WTC11 (cell line): ENCODE measurements at places on chromosomes 16 and 17. TPM values are rescaled to one million over a fixed set of nuclear protein-coding genes. Genes with fewer than 3 reads are reported as not detected.
A peak's percentile ranks its signal among the peaks of the same experiment; 100 is the strongest.

Gene METTL16
- total RNA-seq: 45.9 to 54.1 TPM (median 51.1 TPM) in 3 replicates

DNA sequence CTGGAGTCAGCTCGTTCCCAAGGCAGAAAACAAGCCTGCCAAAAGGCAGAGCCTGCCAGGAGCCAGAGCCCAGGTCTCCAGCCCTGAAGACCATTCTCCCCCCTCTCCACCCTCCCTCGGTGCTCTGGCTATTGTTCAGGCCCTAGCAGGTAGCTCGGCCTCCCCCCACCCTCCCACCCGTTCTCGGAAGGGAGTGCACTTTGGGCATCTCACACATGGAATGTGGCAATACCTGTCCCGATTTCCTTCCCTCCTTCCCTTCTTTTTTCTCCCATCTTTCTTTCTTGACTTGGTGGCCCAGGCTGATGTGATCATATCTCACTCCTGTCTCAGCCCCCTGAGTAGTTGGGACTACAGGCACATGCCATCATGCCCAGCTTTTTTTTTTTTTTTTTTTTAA is 12.4 kb downstream of the CNGB1 start:
- H3K36me3 ChIP-seq: no peaks in the 10 kb centered on the region
- peaks cover 19% of the 10 kb centered on the region for H3K4me1 ChIP-seq
- no peak overlapping the region for H3K27ac ChIP-seq
- no peaks in the 10 kb centered on the region for H3K27me3 ChIP-seq

GRCh38 chr17:57557834-57558681 is 187.0 kb downstream of the CCDC182 start:
- H3K36me3 ChIP-seq: no peaks in the 10 kb centered on the region
- no peak for DNase-seq
- H3K27me3 ChIP-seq: no peaks in the 10 kb centered on the region
- no peak overlapping the region for H3K4me3 ChIP-seq
- H3K4me1 ChIP-seq: peaks cover 50% of the 10 kb centered on the region

Gene ATP2C2
- 2.4 to 4.3 TPM (median 2.8 TPM) in 3 replicates for total RNA-seq

Gene OTOP3
- total RNA-seq: not detected in 3 replicates

DNA sequence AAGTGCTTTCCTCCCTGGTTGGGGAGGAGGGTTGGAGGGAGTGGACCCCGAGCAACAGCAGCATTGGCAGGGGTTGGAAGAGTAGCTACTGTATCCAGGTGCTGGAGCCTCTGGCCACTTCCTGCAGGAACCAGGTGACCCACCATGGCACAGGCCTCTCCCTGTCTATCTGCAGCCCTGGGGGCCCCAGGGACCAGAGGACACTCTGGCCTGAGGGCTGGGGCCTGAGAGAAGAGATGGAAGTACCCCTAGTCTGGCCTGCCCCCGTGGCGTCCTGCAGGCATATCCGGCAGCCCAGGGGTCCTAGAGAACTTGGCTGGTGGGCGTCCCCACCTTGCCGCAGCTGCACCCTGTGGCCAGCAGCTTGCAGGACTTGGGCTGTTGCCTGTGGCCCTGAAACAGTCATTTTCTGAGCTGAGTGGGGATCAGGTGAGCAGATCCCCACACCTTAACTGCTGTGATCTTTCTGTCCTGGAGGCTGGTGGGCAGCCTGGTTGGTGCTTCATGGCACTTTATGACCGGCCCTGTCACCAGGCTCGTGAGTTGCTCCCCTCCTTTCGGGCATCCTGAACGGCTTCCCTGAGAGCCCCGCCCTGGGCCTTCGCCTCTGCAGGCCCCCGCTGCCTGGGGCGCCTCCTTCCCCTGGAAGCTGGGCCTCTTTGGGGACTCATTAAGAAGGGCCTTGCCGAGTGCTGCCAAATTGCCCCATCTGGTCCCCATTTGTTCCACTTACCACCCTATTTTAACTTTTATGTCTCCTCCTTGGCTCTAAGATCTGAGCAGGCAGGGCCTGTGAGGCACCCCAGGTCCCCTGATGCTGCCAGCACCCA is 298.6 kb downstream of the SEC14L1 start:
- H3K27me3 ChIP-seq: no peaks in the 10 kb centered on the region
- H3K4me1 ChIP-seq: peaks cover 53% of the 10 kb centered on the region
- H3K27ac ChIP-seq: peak overlapping the region; percentile 79
- H3K4me3 ChIP-seq: no peak overlapping the region

- no peak overlapping the region for H3K4me3 ChIP-seq
- no peak for DNase-seq
- no peaks in the 10 kb centered on the region for H3K27me3 ChIP-seq
- no peaks in the 10 kb centered on the region for H3K4me1 ChIP-seq
- peaks cover 31% of the 10 kb centered on the region for H3K36me3 ChIP-seq
Measured at GRCh38 chr16:68069511-68070248, 15.5 kb upstream of the NFATC3 start.

DNA sequence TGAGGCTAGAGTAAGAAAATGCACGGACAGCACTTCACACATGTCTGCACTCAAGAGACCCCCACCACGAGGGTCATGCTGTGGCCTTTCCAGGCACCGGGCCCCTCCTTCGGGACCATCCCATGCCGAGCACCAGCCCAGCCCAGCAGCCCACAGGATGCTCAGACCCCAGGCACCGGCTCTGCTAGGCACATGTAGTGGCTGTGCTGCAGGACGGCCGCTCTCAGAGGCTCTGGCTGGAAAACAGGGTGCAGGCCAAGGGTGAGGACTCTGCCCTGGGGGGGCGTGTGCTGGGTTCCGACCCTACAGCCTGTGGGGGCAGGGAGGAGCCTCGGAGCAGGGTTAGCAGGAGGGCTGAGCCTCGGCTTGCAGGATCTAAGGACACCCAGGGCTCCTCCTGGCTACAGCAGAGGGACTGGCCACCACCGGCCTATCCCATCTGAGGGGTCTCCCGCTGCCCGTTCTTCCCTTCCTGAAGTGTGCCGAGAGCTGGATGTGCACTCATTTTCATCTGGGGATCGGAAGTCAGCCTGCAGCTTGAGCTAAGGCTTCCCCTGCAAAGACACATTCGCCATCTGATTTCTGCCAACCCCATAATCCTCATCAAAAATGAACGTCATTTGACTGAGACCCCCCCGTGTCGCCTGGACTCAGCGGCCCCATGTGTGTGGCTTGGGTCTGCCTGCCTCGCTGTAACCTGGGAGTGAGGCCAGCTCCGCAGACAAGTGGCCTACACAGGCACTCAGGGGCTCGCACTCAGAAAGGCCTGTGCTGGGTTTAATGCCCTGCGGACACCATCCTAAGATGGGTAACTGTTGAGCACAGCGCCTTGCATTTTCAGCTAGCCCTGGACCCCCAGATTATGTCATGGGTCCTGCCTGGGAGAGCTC is 293.1 kb upstream of the FOXF1 start:
- H3K4me3 ChIP-seq: no peak overlapping the region
- H3K4me1 ChIP-seq: peaks cover 2% of the 10 kb centered on the region
- no peaks in the 10 kb centered on the region for H3K36me3 ChIP-seq

Gene MED31
- 10.6 to 12.3 TPM (median 11.4 TPM) in 3 replicates for total RNA-seq

Gene KIF19
- total RNA-seq: 0.44 to 0.80 TPM (median 0.60 TPM) in 3 replicates

DNA sequence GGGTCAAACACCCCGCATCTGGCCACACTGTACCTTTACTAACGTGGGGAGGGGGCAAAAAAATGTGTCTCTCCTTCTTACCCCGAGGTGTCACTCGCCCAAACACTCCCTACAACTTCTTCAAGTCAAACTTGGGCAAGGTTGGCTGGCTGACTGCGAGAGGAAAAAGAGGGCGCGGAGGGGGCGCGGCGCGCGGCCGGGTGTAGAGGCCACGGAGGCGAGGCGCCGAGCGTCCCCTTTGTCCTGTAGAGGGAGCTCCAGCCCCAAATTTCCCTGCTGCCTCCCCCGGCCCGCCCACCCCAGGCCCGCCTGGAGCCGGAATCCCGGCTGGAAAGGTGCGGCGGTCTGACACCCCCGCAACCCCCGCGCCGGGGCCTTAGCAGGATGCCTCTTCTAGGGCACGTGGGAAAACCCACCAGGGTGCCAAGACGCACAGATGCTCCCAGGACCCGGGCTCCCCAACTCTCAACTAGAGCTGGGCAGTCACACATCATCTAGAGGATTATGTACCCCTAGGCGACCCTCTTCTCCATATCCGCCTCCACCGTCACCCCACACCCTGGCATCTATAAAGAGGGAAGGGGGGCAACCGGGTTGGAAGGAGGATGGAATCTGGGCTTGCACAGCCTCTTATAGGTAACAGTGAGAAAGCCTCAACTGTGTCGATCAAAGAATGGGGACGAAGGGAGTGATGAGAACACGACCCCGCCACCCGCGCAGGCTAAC is 4.2 kb downstream of the IRX3 start:
- H3K27me3 ChIP-seq: peaks cover 90% of the 10 kb centered on the region
- H3K27ac ChIP-seq: no peak overlapping the region
- peak overlapping the region; percentile 72 for H3K4me3 ChIP-seq
- peak; percentile 79 for DNase-seq
- H3K4me1 ChIP-seq: peaks cover 37% of the 10 kb centered on the region
- no peaks in the 10 kb centered on the region for H3K36me3 ChIP-seq

Gene FBXW10B
- total RNA-seq: 0.14 to 0.33 TPM in 2 of 3 replicates, not detected in the other

DNA sequence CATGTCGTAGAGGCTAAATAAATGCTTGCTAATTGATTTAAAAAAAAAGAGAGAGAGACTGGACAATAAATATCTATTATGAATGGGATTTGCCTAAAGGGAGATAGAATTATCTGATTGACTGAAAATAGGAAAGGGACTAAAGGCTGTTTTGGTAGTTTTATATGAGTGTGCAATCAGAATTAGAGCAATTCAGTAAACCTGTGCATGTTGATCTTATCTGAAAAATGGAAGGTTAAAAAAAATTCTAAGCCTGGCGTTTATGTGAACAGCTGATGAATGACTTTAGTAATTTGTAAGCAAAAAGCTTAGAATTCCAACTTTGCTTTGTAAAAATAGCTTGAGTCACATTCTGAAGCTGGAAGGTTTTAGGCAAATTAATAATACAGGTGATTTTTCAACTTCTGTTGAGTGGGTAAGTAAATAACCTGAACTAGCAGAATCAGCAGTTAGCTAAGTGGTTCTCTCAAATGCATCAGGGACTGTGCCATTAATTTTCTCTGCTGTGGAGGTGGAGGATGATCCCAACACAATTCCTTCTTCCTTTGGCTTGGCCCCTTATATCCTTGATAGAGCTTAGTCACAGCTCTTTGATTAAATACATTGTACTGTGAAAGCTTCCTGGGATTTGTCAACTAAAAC is 254.4 kb downstream of the PHKB start:
- no peaks in the 10 kb centered on the region for H3K4me1 ChIP-seq
- H3K4me3 ChIP-seq: no peak overlapping the region
- H3K36me3 ChIP-seq: no peaks in the 10 kb centered on the region

GRCh38 chr16:48622456-48623303 is 12.7 kb upstream of the N4BP1 start:
- no peaks in the 10 kb centered on the region; the same call in 1 of the 2 replicates for H3K27me3 ChIP-seq
- peaks cover 10% of the 10 kb centered on the region for H3K4me1 ChIP-seq

GRCh38 chr17:80365001-80365965 is 49.7 kb upstream of the ENDOV start:
- no peaks in the 10 kb centered on the region for H3K27me3 ChIP-seq
- DNase-seq: no peak
- H3K36me3 ChIP-seq: peaks cover 71% of the 10 kb centered on the region
- H3K27ac ChIP-seq: no peak overlapping the region

DNA sequence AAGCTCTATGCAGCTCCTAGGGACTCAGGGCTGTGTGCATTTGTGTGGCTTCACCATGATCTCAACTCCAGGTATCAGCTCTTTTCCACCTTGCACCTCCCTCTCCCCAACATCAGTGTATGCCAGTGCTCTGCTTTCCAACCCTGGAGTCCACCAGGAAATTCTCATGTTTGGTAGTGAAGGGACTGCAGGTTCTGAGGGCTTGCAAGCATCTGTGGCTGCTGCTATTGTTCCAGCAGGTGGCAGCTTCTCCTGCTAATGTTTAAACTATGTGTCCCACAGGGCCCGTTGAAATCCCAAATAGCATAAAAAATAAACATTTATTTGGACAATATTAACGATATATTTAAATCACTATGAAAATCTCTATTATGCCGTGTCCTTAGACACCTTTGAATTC is 82.0 kb downstream of the RGS9 start:
- DNase-seq: no peak
- H3K4me1 ChIP-seq: no peaks in the 10 kb centered on the region
- H3K27me3 ChIP-seq: no peaks in the 10 kb centered on the region
- H3K36me3 ChIP-seq: no peaks in the 10 kb centered on the region
- no peak overlapping the region for H3K4me3 ChIP-seq

Gene PPP1R27
- total RNA-seq: not detected in 3 replicates

Gene VMO1
- 1.2 to 2.1 TPM (median 1.7 TPM) in 3 replicates for total RNA-seq

Gene AATF
- total RNA-seq: 48.9 to 61.0 TPM (median 49.8 TPM) in 3 replicates

- no peak overlapping the region for H3K27ac ChIP-seq
- H3K27me3 ChIP-seq: peaks cover 27% of the 10 kb centered on the region
- H3K36me3 ChIP-seq: no peaks in the 10 kb centered on the region
- DNase-seq: no peak
- H3K4me1 ChIP-seq: peaks cover 51% of the 10 kb centered on the region
Measured at GRCh38 chr17:32269377-32269776, 3.7 kb downstream of the RHBDL3 start.

DNA sequence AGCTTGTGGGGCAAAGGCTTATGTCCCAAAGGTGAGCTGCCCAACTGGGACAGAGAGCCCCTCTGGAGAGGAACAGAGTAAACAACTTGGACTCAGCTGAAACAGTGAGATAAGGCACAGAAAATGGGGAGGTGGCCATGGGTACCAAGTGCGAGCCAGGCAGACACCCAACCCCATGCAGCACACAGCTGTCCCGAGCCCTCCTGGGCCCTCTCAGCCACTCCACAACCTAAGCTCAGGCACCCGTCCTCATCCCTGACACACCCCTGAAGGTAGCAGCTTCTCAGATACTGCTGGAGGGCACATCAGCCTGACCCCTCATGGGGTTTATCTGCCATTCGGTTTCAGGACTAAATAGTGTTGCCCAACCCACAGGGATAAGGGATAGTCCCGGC is 4.8 kb upstream of the GFOD2 start:
- no peak for DNase-seq
- H3K4me3 ChIP-seq: no peak overlapping the region
- H3K27ac ChIP-seq: no peak overlapping the region
- H3K27me3 ChIP-seq: no peaks in the 10 kb centered on the region
- peaks cover 8% of the 10 kb centered on the region for H3K4me1 ChIP-seq
- H3K36me3 ChIP-seq: peaks cover 5% of the 10 kb centered on the region

Gene SLC5A10
- 0.09 TPM in 1 of 3 replicates, not detected in the others for total RNA-seq

Gene MMP28
- total RNA-seq: 0.22 TPM in 1 of 3 replicates, not detected in the others

GRCh38 chr17:78839762-78840529 is 668 bp downstream of the USP36 start:
- peaks cover 28% of the 10 kb centered on the region for H3K36me3 ChIP-seq
- peaks cover 21% of the 10 kb centered on the region for H3K4me1 ChIP-seq
- no peak for DNase-seq

Gene NUDT7
- 7.5 to 11.3 TPM (median 10.7 TPM) in 3 replicates for total RNA-seq

Gene CACNB1
- total RNA-seq: 11.2 to 17.0 TPM (median 11.9 TPM) in 3 replicates

Gene TMEM238L
- not detected in 3 replicates for total RNA-seq

Gene CLDN7
- total RNA-seq: 131 to 136 TPM (median 136 TPM) in 3 replicates

Gene CD300E
- total RNA-seq: not detected in 3 replicates

- H3K4me1 ChIP-seq: peaks cover 16% of the 10 kb centered on the region
- peaks cover 3% of the 10 kb centered on the region; the same call in 1 of the 2 replicates for H3K36me3 ChIP-seq
- no peak overlapping the region for H3K4me3 ChIP-seq
- H3K27ac ChIP-seq: no peak overlapping the region
Measured at GRCh38 chr16:64919929-64920607, 201.8 kb downstream of the CDH11 start.

Gene SPATA22
- not detected in 3 replicates for total RNA-seq
